ENCODE measurements at places on chromosomes 7 and 10.

- no peak for DNase-seq
Measured at GRCh38 chr10:130960531-130960930, 351.0 kb downstream of the TCERG1L start.

- no peak for DNase-seq
Measured at GRCh38 chr7:31493714-31494181, 20.1 kb upstream of the ITPRID1 start.

GRCh38 chr7:418636-419280 is 100.9 kb downstream of the PDGFA start:
- DNase-seq = no peak

GRCh38 chr7:135467207-135467711 is 42.6 kb downstream of the CNOT4 start:
- no peak for DNase-seq

GRCh38 chr7:44277851-44278250 is 47.5 kb downstream of the CAMK2B start:
- DNase-seq = no peak

DNA sequence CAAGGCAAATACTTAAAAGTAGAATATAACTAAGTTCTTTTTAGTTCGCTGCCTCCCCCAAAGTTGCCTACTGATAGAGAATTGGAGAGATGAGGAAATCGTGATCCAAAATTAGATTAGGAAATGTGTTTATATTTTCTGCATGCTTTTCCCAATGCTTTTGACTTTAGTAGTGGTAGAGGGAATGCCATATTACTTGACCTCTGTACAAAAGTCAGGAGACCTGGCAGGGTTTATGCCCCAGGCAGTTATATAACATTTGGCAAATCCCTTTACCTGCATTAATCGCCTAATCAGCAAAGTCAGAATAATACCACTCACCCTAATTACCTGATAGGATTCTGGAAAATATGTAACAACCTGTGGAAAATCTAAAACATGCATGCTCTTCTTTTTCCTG is 142.9 kb downstream of the ANKRD30A start:
- DNase-seq = no peak

GRCh38 chr10:125661941-125662515 is 20.9 kb downstream of the TEX36 start:
- no peak for DNase-seq

GRCh38 chr10:75430000-75430763 is 1.2 kb upstream of the LRMDA start:
- no peak for DNase-seq

GRCh38 chr7:333393-333764 is 43.4 kb downstream of the FOXL3 start:
- no peak for DNase-seq

DNA sequence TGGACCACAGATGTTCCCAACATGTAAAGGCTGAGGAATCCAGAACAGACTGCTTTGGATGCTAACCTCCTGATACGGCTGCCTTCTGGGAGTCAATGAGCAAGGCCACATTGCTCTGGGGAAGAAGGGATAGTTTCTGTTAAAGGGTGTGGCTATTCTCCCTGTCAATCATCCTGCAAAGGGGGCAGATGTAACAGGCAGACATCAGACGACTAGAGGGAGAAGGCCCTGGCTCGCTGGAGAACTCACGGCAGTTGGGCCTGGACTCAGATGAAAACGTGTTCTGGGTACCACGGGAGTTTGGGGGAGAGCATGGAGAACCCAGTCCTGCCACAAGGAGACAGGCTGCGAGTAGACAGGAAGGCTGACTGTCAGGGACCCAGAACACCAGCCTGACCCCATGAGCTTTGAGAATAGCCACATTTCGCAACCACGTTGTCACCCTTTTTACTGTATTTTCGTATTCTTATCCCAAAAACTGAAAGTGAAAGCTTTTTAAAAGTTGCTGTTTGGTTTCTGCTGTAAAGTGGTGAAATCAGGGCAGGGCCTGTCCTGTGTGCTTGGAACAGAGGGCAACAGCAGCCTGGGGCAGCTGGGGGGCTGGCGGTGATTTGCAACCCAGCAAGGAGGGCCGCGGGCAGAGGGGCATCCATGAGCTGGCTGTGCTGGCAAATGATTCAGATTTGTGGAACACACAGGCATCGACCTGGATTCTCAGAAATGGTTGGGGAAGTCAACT is 95.3 kb downstream of the MYOF start:
- no peak for DNase-seq

DNA sequence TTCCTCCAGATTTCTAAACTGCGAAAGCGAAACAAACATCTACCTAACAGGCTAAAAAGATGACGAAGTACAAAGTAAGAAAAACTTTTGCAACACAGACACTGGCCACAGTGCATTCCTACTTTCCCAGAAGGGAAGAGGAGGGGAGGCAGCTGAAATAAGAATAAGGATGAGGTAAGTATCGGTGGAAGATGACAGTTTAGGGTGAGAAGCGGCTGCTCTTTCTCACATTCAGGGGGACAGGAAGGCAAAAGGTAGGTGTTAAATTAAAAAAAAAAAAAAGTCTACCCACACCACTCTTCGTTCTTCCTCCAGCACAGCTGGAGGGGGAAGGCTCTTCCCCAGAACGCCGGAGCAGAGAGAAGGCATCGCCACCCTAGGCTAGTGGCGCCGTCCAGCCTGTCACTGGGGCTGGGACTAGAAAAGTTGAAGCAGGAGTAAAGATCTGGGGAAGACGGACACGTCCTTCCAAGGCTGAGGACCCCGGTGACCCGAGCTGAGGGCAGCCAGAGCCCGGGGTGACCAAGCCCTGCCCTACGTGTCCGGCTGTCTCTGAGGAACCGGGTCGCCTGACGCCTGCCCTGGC is 846 bp downstream of the DNAJC1 start:
- peak; percentile 27 for DNase-seq

GRCh38 chr7:106061301-106061979 is 50.7 kb downstream of the SYPL1 start:
- DNase-seq = no peak

- DNase-seq = no peak
Measured at GRCh38 chr10:88828310-88828709, 23.3 kb downstream of the ANKRD22 start.

DNA sequence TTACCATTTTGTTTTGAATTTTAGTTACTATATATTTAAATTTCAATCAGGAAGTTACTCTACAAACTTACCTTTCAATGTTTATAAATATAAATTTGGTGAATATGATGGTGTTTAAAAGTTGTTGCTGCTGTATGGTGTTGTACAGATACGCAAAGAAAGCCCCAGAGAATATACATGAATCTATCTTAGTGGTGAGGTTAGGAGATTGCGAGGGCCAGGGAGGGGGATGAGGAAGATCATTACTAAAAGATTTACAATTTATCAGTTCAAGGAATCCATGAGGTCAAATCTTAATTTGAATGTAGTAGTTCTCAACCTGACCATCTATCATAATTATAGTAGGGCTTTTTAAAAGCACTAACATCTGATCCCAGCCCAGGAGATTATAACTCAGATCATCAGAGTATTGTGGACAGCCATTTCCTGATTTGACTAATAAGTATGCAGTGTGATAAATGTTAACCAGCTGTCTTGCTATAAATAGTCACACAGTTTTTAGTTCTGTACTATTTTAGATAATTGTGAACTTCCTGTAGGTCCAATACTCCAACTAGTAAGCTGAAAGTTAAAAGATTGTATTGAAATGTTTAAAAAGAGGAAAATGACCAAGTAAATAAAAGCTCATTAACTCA is 23.6 kb downstream of the FAM3C start:
- no peak for DNase-seq

DNA sequence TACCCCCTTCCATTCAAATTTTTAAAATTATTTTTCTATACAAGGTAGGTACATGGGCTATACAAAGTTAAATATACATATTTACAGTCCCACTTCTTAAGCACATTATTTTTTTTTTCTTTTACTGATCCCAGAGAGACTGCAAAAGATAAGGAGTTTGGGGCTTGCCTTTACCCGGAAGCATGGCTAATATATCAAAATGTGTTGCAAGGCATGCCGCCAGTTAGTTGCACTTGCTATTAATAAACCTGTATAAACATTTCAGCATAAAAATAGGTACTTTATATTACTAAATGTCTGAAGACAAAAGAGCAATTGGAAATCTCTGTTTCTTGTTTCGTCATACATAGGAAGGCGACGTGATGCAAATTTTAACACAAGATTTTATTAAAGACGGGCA is 21.5 kb upstream of the PDLIM1 start:
- DNase-seq = no peak

DNA sequence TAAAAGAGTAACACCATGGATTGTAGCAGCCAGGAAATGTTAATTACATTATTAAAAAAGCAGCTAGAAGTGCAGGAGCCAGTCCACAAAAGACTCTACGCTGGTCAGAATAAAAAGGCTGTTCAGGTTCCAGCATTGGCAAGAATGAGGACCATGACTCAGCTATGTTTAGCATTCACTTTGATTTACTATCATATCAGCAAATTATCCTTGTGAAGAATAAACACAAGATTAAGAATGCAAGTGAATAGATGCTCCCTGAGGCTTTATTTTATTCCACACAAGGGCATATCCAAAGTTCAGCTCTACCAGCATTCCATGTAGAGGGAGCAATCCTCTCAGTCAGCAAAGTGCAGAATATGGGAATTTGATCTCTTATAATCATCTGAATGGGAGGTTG is 13.6 kb downstream of the DGKB start:
- DNase-seq = no peak
